ENCODE measurements at places on chromosomes 16 and 17.

- no peak for DNase-seq
Observed at GRCh38 chr16:66298006-66298405, 68.5 kb upstream of the CDH5 start.

- no peak for DNase-seq
Observed at GRCh38 chr16:50067290-50067853, 1.6 kb downstream of the HEATR3 start.

- no peak for DNase-seq
Observed at GRCh38 chr16:88434353-88434690, 18.8 kb upstream of the ZFPM1 start.

DNA sequence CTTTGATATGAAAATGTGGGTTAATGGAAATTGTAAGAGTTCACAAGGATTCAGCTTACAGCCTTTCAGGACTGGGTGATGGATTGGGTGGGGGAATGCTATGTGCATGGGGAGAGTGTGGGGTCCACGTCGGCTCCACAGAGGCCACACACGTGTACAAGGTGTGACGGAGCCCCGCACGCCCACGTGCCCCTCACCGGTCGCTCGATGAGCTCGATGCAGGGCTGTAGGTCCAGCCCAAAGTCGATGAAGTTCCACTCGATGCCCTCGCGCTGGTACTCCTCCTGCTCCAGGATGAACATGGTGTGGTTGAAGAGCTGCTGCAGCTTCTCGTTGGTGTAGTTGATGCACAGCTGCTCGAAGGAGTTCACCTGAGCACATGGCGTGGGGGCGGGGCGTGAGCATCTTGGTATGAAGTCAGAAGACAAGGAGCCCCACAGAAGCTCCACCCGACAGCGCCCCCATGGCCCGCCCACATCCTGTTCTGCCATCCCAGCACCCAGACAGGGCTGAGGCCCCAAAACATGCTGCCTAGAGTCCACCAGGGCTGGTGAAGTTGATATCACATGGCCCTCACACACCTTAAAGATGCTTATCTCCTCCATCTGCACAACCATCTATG is 99.1 kb downstream of the MYH11 start:
- DNase-seq: no peak

DNA sequence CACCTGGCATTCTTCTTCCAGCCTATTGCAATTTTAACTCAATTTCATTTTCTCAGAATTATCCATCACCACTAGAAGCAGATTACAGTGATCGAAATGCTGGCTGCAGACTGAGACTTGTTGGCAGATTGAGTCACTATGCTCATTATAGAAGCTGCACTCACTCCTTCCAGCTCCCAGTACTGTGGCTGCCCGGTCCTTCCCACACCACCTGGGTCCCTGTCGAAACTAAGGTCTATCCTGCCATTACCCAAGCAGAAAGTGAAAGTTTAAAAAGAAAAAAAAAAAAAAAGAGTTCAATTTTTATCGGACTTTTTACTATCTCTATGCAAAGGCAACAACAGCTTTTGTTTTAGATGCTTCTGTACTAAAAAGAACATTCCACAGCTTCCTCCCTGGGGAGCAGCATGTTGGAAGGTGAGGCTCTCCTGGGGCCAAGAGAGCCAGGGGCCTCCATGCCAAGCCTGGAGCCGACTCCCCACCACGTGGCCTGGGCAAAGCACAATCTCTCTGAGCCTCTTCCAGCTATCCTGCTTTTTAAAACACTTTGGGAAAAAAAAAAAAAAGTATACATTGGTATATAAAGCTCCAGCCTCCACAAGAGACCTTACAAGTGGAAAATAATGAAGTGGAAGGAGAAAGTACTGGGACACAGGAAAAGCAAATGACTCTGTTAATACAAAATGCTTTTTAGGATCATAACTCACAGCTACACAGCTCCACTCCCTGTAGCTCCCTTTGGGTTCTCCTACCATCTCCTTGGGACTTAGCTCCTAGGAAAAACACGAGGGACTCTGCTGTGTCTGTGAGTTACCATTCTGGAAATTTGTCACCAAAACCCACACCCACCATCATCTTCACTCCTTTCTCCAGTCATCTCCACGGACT is 77.8 kb downstream of the USP31 start:
- DNase-seq: peak; percentile 46

DNA sequence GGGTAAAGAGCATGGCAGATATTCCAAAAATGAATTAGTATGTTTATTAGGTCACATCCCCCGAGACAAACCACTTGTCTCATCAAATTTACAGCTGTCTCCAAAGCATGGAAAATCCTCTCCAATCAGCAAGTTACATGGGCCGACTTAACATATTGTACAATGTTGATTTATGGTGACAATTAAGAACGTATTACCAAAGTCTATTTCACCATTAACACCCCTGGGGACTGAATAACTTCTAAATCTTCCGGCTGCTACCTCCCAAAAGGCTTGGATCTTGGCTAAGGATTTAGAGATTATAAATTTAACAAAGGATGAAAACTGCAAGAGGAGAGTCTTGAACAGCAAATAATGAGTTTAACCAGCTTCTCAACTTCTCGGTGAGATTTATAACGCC is 311.9 kb downstream of the NPIPA8 start:
- DNase-seq: no peak

DNA sequence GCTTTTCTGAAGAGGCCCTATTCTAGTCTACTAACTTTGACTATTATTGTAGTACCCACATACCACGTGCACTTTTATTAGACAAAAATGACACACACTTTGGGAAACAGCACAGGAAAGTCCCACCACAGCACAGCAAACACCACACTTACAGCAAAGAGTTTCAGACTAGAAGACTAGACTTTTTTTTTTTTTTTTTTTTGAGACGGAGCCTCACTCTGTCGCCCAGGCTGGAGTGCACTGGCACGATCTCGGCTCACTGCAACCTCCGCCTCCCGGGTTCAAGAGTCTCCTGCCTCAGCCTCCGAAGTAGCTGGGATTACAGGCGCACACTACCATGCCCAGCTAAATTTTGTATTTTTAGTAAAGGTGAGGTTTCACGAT is 20.1 kb downstream of the YWHAE start:
- no peak for DNase-seq

DNA sequence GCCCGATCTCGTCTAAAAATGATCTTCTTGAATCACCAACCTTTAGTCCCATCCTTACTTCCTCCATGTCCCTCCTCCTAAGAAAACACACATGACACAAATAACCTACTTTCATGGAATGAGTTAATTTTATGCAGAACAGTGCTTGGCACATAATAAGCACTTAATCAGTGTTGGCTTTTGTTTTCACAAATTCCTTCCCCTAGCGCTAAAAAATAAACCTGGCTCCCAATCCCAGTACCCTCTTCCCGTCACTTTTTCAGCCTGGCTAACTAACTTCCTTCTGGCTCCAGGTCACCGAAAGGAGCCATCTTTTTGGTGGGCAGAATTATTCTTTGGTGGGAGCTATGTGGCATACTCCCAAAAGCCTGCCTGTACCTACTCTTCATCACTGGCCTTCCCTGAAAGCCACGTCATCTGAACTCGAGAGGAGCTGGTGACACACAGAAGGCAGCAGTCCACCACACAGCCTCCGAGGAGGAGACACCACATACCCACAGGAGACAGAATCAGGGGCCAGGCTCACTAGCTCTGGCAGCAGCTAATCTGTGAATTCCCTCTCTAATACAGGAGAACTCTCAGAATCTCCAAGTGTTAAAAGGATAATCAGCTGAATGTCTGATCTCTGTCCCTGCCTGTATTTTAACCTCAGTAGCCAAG is 114.5 kb downstream of the SMG6 start:
- no peak for DNase-seq

GRCh38 chr16:79077346-79077745 is 523.2 kb downstream of the MAF start:
- no peak for DNase-seq

DNA sequence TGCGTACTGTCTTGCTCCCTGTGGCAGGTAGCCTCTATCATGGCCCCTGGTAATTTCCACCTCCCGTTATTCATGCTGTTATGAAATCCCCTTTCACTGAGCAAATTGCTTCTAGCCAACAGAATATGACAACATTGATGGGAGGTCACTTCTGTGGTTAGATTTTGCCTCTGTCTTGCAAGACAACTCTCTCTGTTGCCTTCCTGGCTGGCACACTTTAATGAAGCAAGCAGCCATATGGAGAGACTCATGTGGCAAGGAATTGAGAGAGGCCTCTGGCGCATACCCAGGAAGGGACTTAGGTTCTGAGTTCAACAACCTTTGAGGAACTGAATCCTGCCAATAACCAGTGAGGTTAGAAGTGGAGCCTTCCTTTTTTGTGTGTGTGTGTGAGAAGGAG is 51.8 kb upstream of the GPRC5B start:
- no peak for DNase-seq

GRCh38 chr17:71983828-71984227 is 137.0 kb upstream of the SOX9 start:
- DNase-seq: no peak

DNA sequence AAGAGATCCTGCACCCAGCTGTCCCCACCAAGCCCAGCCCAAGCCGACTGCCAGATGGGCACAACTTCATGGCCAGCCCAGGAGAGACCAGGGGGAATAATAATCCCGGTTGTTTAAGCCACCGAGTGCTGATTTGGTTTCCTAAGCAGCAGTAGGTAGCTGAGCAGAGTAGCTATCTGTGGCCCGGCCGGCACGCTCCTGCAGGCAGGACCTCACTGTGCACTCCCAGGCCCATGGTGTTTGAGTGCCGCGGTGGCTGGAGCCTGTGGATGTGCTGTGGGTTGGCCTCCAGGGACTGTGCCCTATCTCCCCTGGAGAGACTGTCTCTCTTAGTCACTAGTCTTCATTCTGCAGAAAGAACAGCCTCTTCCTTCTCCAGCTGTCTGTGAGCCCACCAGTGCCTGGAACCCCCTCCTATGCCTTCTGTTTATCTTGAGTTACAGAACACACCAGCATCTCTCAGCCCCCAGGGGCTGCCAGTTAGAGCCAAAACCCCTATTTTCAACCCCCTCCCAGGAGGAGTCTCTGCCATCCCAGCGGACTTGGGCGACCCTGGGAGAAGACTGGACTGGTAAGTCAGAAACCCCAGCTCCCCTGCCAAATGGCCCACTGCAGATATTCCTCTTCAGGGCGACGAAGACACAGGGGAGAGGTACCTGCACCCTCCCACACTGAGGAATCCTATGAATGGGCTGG is 152.0 kb downstream of the SDK2 start:
- DNase-seq: no peak

- DNase-seq: peak; percentile 96
Observed at GRCh38 chr17:78723001-78723796, 58.9 kb downstream of the CYTH1 start.

GRCh38 chr17:208429-208828 is 27.0 kb upstream of the DOC2B start:
- no peak for DNase-seq

GRCh38 chr16:66427036-66427860 is at the start of gene BEAN1:
BEAN1 (plus strand) TSS chr16:66427295; CDS start chr16:66437677, 10,382 bp downstream.
- DNase-seq: no peak

- DNase-seq: no peak
Observed at GRCh38 chr17:77266891-77267341, 126.1 kb downstream of the SEC14L1 start.

- no peak for DNase-seq
Observed at GRCh38 chr16:28210264-28210663, 1.5 kb downstream of the XPO6 start.

DNA sequence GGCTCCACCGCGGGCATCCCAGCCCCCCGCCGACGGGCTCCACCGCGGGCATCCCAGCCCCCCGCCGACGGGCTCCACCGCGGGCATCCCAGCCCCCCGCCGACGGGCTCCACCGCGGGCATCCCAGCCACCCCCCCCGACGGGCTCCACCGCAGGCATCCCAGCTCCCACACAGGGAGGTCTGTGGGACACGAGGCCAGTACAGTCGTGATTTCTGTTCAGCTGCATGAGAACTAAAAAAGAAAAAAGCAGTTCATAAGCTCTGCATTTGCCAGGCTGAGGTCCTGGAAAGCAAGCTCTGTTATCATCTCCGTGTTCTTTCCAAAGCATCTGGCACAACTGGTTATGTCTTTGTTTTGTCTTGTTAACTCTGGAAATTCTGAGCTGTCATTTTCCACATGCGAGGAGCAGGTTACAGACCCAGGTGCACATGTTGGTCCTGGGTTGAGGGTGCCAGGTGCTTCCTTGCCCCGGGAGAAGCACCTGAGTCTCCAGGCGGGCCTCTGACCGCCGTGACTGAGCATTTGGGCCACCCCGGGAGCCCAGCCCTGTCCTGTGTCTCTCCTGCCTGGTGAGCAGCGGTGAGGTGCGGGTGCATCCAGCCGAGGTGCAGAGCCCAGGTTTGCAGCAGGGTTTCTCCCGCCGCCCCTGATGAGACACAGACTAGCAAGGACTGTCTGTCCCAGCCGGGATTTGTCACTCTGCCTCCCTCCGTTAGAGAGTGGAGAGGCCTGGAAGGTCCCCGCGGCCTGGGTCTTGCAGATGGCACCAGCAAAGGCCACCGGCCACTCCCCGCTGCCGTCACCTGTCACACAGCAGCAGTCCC is 9.9 kb upstream of the WFIKKN1 start:
- no peak for DNase-seq

GRCh38 chr16:23274968-23275367 is 27.1 kb upstream of the SCNN1B start:
- no peak for DNase-seq

- no peak for DNase-seq
Observed at GRCh38 chr17:50045154-50045553, 10.8 kb upstream of the ITGA3 start.

GRCh38 chr16:78750611-78751010 is 651.2 kb downstream of the WWOX start:
- DNase-seq: no peak

DNA sequence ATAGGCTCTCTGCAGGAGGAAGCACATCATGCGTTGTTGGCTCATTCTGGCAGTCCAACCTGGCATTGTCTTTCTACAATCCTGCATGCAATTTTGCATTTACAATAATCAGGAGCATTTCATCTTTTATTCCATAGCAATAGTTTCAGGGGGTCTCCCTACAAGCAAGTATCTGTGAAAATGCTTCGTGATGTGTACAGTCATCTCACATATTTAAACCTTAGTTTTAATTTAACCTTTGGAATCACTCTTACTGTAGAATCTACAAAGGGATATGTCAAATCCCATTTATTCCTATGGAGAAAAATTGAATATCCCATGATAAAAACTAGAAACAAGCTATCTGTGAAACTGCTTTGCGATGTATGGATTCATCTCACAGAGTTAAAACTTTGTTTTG is 112.0 kb upstream of the WSB1 start:
- no peak for DNase-seq

GRCh38 chr17:77733576-77734296 is 224.8 kb upstream of the TNRC6C start:
- DNase-seq: no peak

- DNase-seq: no peak
Observed at GRCh38 chr16:71669926-71670536, 44.0 kb downstream of the MARVELD3 start.

DNA sequence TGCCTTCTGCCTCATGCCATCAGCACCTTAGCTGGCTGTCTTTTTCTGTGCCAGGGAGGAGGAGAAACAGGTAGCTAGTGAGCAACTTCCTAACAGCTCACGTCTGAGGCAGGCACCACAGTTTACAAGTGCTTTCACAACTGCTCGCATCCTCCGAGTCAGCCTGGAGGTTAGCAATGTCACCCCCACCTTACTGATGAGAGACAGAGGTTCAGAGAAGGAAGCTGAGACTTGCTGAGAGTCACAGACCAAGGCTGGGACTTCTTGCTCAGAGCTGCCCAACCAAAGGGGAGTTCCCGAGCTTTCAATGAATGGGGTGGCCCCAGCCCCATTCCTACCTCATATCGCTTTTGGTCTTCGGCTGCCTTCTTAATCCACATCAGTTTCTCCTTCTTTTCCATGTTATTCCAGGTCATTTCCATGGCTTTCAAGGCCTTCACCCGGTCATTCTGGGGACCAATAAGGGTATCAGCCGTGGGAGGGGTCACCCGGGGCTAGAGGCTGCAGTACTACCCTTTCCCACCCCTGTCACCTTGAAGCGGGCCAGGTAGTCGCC is 9.6 kb downstream of the UBTF start:
- no peak for DNase-seq

Measured in dorsolateral prefrontal cortex (tissue), 122 donors.